ENCODE measurements at places on chromosomes 2 and 18. TPM values are rescaled to one million over a fixed set of nuclear protein-coding genes. Genes with fewer than 3 reads are reported as not detected.
A peak's percentile ranks its signal among the peaks of the same experiment; 100 is the strongest.

- no peak for DNase-seq
- H3K36me3 ChIP-seq = no peaks in the 10 kb centered on the region
- no peak overlapping the region for H3K27ac ChIP-seq
Measured at GRCh38 chr2:209671020-209671680, 100.5 kb upstream of the UNC80 start.

DNA sequence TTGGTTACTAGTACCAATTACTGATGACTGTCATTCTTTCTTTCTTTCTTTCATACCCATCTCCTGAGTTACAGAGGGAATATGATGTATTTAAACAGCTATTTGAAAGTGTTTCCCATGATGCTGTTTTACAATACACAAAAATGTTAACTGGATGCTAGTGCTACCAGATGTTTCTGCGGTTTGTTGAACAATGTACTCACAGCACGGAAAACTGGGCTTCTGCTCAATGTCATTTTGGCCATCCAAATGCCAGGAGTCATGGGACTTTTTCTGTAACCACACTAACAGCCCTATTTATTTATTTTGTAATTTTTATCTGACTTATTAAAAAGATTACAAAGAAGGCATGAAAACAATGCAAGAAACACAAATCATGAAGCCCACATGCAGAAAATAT is 313.8 kb downstream of the RIT2 start:
- H3K36me3 ChIP-seq = no peaks in the 10 kb centered on the region
- no peaks in the 10 kb centered on the region for H3K4me1 ChIP-seq
- DNase-seq = no peak

CD302 gene
- 1.8 TPM for total RNA-seq

DNA sequence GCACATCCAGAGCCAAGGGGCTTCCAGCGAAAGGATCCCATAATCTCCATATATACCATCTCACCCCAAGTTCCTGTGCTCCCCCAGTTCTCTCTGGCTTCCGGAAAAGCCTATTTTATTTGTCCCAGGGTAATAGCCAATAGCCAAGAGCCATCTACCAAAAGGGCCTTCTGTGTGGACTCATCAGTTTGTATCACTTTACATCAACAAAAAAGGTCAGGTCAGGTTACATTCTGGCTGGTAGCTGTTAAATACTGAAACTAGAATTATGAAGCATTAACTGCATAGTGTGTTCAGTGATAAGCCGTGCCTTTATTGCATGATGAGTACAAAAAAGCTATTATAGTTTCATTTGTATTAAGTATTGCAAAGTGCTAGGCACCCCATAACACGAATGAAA is 223.7 kb downstream of the IRS1 start:
- peak; percentile 53 for DNase-seq
- no peaks in the 10 kb centered on the region for H3K36me3 ChIP-seq
- H3K4me1 ChIP-seq = peaks cover 5% of the 10 kb centered on the region
- H3K27me3 ChIP-seq = no peaks in the 10 kb centered on the region

CNDP1 gene
- not detected for total RNA-seq

CYRIA gene
- 18.3 TPM for total RNA-seq

LIMS4 gene
- total RNA-seq = 1.5 TPM

GRCh38 chr2:130261970-130262760 is 63.9 kb upstream of the TUBA3E start:
- H3K27me3 ChIP-seq = peaks cover 35% of the 10 kb centered on the region
- peak; percentile 63 for DNase-seq
- H3K4me3 ChIP-seq = no peak overlapping the region
- 0 out of 2 replicates have a peak, but pooled peaks cover 4% of the 10 kb centered on the region for H3K4me1 ChIP-seq
- no peak overlapping the region for H3K27ac ChIP-seq

DNA sequence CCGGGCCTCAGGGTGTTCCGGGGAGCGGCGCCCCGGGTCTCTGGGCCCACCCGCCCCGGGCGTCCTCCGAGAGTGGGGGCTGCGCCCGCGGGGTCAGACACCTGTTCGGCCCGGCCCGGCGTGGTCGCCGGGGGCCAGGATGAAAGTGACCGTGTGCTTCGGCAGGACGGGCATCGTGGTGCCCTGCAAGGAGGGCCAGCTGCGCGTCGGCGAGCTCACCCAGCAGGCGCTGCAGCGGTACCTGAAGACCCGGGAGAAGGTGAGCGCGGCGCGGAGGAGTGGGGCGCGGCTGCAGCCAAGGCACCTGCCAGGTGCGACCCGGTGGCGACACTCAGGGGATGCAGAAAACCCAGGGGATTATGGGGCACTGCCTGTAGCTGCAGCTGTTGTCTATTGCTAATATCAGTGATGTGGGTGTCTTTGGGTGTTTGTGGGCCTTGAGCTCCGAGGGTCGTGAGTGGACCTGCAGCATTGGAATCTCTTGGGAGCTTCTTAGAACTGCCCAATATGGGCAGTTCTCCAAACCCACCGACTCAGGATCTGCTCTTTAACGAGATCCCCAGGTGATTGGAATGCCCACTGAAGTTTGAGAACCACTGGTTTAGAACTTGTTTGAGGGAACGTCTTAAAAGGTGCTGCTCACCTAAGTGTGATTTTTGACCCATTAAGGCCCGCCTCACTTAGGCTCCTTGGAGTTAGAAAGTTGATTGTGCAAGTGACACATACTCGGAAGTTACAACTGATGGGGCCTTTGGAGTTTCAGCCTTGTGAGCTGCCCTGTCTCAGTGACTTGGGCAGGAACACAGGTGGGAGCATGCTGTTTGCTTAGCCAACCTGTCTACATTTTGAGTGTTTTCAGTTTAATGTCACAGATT is 823 bp downstream of the PARD3B start:
- H3K36me3 ChIP-seq = no peaks in the 10 kb centered on the region
- no peaks in the 10 kb centered on the region for H3K27me3 ChIP-seq
- peak overlapping the region; percentile 30 for H3K27ac ChIP-seq
- no peaks in the 10 kb centered on the region for H3K4me1 ChIP-seq

DNA sequence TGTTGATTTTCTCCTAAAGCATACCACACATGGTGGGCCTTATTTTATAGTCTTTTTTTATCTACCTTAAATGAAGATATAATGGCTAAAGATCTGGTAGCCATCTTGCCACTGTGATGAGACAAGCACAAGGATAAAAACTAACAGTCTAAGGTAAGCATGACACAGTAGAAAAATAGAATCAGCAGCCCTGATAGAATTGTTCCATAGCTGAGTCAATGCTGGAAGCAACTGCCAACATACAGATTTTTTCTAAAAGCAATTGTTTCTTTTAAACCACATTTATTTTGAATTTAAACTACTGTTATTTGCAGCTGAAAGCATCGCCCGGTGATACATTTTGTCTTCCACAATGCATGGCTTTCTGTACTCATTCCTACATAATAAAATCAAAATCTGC is 1091.5 kb upstream of the CHAC2 start:
- peaks cover 9% of the 10 kb centered on the region for H3K27me3 ChIP-seq
- no peak for DNase-seq
- H3K36me3 ChIP-seq = no peaks in the 10 kb centered on the region
- H3K4me3 ChIP-seq = no peak overlapping the region
- no peaks in the 10 kb centered on the region for H3K4me1 ChIP-seq

GRCh38 chr2:7013471-7014160 is 96.4 kb downstream of the RNF144A start:
- H3K27me3 ChIP-seq = no peaks in the 10 kb centered on the region
- H3K27ac ChIP-seq = no peak overlapping the region
- DNase-seq = no peak
- H3K4me3 ChIP-seq = no peak overlapping the region

GRCh38 chr2:43977677-43978375 is 18.0 kb downstream of the LRPPRC start:
- no peak for DNase-seq
- H3K36me3 ChIP-seq = peaks cover 98% of the 10 kb centered on the region
- H3K27ac ChIP-seq = no peak overlapping the region
- H3K27me3 ChIP-seq = no peaks in the 10 kb centered on the region

ALPG gene
- total RNA-seq = not detected

IL1RN gene
- total RNA-seq = not detected

MDH1B gene
- 1.3 TPM for total RNA-seq

PLGLB2 gene
- 0.40 TPM for total RNA-seq

SOS1 gene
- total RNA-seq = 49.5 TPM

GRCh38 chr2:28296243-28296642 is 96.4 kb upstream of the FOSL2 start:
- peaks cover 36% of the 10 kb centered on the region for H3K4me1 ChIP-seq
- H3K27ac ChIP-seq = no peak overlapping the region
- H3K27me3 ChIP-seq = no peaks in the 10 kb centered on the region
- no peaks in the 10 kb centered on the region for H3K36me3 ChIP-seq
- H3K4me3 ChIP-seq = no peak overlapping the region

CEP68 gene
- total RNA-seq = 14.1 TPM

DNA sequence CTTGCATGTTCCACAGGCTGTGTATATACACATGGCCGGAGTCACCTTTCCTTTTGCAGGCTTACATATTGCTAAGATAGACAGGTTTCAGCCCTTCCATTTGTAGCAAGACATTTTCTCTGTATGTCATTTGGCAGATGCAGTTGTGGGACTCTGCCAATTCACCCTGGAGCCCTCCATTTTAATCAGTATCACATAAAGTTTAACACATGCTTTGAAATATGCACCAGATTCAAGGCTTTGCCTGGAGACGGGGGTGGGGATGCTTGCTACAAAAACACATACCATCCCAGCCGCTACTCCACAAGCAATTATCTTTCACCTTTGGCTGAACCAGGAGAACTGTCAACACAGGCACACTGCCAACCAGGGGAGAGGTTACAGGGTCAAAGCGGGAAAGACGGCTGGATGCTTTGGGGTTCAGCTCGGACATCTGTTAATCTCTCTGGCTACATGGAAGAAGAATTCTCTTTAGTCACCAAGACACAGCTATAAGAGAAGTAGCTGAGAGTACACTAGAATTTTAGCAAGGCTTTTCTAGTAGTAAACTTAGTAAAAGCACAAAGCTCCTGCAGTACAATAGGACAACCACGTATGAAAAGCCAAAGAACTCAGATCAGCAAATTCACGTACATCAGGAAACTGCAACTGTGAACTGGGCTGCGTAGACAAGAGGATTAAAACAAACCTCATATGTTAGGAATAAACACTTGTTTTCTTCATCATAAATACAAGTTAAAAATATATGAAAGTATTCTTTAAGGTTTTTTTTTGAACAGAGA is 130.9 kb downstream of the EXOC6B start:
- H3K4me3 ChIP-seq = no peak overlapping the region
- DNase-seq = peak; percentile 87
- no peaks in the 10 kb centered on the region for H3K27me3 ChIP-seq

DNA sequence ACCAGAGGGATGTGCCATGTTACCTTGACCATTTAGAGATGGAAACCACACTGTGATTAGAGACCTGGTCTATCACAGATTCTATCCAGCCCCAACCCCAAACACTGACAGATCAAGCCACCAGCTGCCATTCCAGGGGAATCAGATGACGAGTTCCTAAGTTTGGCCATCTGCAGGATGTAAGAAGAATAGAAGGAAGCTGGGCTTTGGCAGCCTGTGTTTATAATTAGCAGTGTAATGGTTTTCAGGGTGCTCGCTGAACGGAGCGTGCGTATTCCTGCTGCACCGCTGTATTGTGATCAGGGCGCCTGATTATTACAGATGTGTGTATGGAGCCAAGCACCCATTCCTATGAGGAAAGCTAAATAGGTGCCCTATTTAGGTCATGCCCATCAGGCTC is 138.1 kb downstream of the LRRC30 start:
- H3K27me3 ChIP-seq = no peaks in the 10 kb centered on the region
- no peak for DNase-seq
- H3K27ac ChIP-seq = no peak overlapping the region
- H3K4me3 ChIP-seq = no peak overlapping the region

LIMS2 gene
- total RNA-seq = 4.0 TPM

DNA sequence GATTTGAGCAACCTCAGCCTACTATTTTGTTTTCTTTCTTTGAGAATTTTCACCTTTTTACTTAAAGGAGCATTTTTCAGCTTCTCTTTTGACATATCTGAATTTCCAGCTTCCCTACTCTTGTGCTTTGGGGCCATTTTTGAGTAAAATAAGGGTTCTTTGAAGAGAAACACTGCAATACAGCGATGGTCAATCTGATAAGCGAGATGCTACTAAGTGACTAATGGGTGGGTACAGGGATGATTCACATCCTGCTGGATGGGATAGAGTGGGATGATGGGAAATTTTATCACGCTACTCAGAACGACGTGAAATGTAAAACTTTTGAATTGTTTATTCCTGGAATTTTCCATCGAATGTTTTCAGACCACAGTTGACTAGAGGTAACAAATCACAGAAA is 211.5 kb downstream of the TMEM247 start:
- no peaks in the 10 kb centered on the region for H3K36me3 ChIP-seq
- peaks cover 15% of the 10 kb centered on the region for H3K4me1 ChIP-seq
- no peaks in the 10 kb centered on the region for H3K27me3 ChIP-seq
- no peak overlapping the region for H3K4me3 ChIP-seq
- H3K27ac ChIP-seq = peak overlapping the region; percentile 2

DNA sequence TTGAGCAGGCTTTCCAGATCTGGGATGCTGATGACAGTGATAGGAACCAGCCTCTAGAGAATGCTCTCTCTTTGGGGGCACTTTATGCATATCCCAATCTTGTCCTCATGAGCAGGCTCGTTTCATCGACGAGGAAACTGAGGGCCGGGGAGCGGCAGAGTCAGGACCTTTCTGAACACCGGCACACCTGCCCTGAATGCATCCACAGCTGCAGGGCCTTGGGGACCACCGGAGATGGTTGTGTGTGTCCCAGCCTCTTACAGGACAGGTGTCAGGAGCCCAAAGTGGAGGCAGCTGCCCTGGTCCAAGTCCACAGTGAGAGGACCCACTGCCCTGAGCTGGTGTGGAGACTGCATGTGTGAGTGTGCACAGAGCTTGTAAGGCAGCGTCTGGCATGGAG is 47.6 kb upstream of the FAHD2A start:
- no peaks in the 10 kb centered on the region for H3K36me3 ChIP-seq
- no peak overlapping the region for H3K27ac ChIP-seq
- H3K4me1 ChIP-seq = no peaks in the 10 kb centered on the region
- no peak for DNase-seq
- H3K27me3 ChIP-seq = no peaks in the 10 kb centered on the region

DNA sequence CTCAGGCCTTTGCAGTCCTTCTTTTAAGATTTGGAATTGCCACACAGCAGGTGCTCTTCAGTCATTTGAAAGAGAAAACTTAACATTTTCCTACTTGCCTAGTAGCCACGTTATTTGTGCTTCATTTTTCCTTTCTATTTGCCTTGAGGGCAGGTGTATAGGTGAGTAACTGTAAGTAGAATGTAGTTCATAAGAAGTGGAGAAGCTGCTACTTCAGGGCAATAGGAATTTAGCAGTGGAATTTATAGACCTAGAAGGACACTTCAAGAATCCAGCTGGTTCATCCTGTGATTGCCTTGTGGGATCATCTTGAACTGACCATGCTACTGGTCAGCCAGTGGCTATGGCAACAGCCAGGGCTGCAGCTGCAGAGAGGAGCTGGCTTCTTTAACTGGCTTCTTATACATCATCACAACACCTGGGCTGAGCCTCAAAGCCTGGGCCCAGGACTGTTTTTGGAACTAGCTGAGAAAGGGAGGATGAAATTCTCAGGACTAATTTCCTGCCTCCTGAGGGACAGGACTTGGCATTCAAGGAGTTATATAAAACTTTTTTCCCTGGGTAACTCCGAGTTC is 5.1 kb upstream of the LANCL1 start:
- H3K4me1 ChIP-seq = no peaks in the 10 kb centered on the region
- H3K4me3 ChIP-seq = no peak overlapping the region
- DNase-seq = no peak

FAM110C gene
- not detected for total RNA-seq

GRCh38 chr2:20523799-20524187 is 76.9 kb downstream of the RHOB start:
- H3K27ac ChIP-seq = no peak overlapping the region
- H3K4me3 ChIP-seq = no peak overlapping the region
- H3K27me3 ChIP-seq = no peaks in the 10 kb centered on the region
- no peak for DNase-seq

GRCh38 chr2:127220102-127220767 is at the start of gene CYP27C1:
Gene CYP27C1, minus strand, starts transcription at chr2:127220299. Its CDS starts 29 bp downstream, at chr2:127220270.
- peaks cover 6% of the 10 kb centered on the region for H3K4me1 ChIP-seq
- peak within 1 kb of the TSS; percentile 63 for H3K4me3 ChIP-seq
- H3K27me3 ChIP-seq = no peaks in the 10 kb centered on the region
- peak; percentile 60 for DNase-seq
- H3K36me3 ChIP-seq = no peaks in the 10 kb centered on the region

Data from SJCRH30 (cell line).